ENCODE measurements at places on chromosomes 3 and 15. TPM values are rescaled to one million over a fixed set of nuclear protein-coding genes. Genes with fewer than 3 reads are reported as not detected.

DNA sequence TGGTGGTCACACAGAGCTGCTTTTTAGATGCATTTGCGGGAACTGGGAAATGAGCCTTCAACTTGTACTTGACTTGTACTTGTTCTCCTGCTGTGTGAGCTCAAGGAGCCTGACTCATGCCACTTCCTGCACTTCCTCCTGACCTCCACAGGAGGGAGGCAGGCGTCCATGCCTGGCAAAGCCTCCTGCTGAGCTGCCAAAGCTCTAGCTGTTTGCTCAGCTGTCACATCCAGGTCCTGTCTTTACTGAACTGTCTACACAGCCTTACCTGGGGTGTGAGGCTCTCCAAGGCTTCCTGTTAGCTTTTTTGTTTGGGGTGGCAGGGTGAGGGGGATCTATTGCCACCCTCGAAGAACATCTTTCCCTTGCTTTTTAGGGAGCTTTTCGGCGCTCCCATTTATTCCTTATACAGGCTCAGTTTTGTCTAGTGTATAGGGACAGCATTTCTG is 6.4 kb downstream of the THPO start:
- no peaks in the 10 kb centered on the region for H3K27me3 ChIP-seq
- H3K36me3 ChIP-seq: peaks cover 10% of the 10 kb centered on the region
- no peak overlapping the region for H3K27ac ChIP-seq
- no peak overlapping the region for H3K4me3 ChIP-seq

DNA sequence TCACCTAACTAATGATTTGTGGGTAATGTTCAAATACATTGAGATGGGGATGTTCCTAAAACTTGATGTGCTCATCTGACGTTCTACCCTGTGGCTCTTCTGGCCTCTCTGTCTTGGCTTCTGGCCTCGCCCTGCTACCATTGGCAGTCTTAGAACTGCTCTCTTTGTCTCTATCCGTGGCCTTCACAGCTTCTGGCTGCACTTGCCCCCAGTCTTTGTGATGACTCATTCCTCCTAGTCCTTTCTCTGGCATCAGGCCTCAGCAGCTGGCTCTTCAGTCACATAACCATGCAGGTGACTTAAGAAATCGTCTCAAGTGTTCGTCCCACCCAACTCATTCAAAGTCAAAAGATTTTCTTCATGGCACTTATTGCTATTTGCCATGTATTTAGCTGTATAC is 188.1 kb downstream of the BBX start:
- H3K4me1 ChIP-seq: no peaks in the 10 kb centered on the region
- H3K27me3 ChIP-seq: no peaks in the 10 kb centered on the region
- DNase-seq: no peak
- no peak overlapping the region for H3K27ac ChIP-seq
- H3K4me3 ChIP-seq: no peak overlapping the region

GRCh38 chr3:106642161-106642560 is 735.1 kb upstream of the CCDC54 start:
- no peak for DNase-seq
- H3K27ac ChIP-seq: no peak overlapping the region
- no peak overlapping the region for H3K4me3 ChIP-seq
- no peaks in the 10 kb centered on the region for H3K27me3 ChIP-seq
- no peaks in the 10 kb centered on the region for H3K4me1 ChIP-seq

DNA sequence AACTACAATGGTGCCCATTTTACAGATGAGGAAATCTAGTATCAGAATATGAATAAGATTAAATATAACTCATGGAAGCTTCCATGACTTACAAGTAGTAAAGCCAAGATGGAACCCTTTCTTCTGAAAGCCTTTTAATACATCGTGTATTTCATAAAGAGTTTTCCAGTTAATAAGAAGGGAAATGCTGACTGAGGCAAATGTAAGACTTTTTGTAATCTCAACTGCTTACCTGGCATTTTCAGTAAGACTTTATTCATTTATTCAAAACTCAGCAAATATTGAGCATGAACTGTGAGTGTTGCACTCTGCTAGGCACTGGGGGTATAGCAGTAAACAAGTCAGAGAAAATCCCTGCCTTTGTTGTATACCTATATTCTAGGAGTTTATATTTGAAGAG is 256.4 kb upstream of the THRB start:
- no peaks in the 10 kb centered on the region for H3K27me3 ChIP-seq
- no peak for DNase-seq
- no peak overlapping the region for H3K27ac ChIP-seq

DNA sequence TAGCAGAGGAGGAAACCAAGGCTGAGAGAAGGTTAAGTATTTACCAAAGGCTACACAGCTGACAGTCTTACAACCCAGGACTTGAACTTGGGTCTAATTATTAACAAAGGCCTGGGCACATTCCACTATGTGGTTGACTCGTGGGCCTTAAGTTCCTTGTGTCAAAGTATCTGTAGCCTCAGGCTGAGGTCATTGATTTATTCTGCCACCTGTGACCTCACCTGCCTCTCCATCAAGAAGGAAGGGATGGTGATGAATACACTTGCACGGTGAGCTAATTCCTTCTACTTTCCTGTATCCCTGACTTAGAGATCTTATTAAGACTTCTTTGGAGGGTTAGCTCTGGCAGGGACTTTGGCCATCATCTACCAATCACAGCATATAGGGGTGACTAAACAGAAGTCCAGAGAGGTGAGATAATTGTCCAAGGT is 19.9 kb upstream of the LRRC58 start:
- H3K27ac ChIP-seq: no peak overlapping the region
- H3K36me3 ChIP-seq: no peaks in the 10 kb centered on the region
- no peak overlapping the region for H3K4me3 ChIP-seq
- no peaks in the 10 kb centered on the region for H3K27me3 ChIP-seq
- DNase-seq: no peak

GRCh38 chr3:149581681-149582370 is 76.0 kb downstream of the WWTR1 start:
- H3K4me3 ChIP-seq: no peak overlapping the region
- peaks cover 41% of the 10 kb centered on the region for H3K4me1 ChIP-seq
- H3K27me3 ChIP-seq: no peaks in the 10 kb centered on the region
- DNase-seq: peak; percentile 71

IMPG2 gene
- total RNA-seq: 0.49 TPM

MRPL46 gene
- total RNA-seq: 34.5 TPM

- H3K36me3 ChIP-seq: no peaks in the 10 kb centered on the region
- peak overlapping the region; percentile 97 for H3K27ac ChIP-seq
- peak; percentile 79 for DNase-seq
- H3K27me3 ChIP-seq: no peaks in the 10 kb centered on the region
These were observed 6.2 kb upstream of the MEIS2 start for GRCh38 chr15:37106490-37107001.

GRCh38 chr15:38843736-38844590 is 279.3 kb upstream of the RASGRP1 start:
- no peaks in the 10 kb centered on the region for H3K27me3 ChIP-seq
- H3K27ac ChIP-seq: no peak overlapping the region
- H3K4me1 ChIP-seq: peaks cover 4% of the 10 kb centered on the region
- no peaks in the 10 kb centered on the region for H3K36me3 ChIP-seq

GRCh38 chr3:79973917-79974595 is 206.3 kb upstream of the ROBO1 start:
- no peak overlapping the region for H3K4me3 ChIP-seq
- no peak overlapping the region for H3K27ac ChIP-seq
- no peaks in the 10 kb centered on the region for H3K27me3 ChIP-seq

- H3K27ac ChIP-seq: no peak overlapping the region
- no peaks in the 10 kb centered on the region for H3K4me1 ChIP-seq
- no peak overlapping the region for H3K4me3 ChIP-seq
- no peak for DNase-seq
- no peaks in the 10 kb centered on the region for H3K36me3 ChIP-seq
These were observed 307.3 kb upstream of the RBMS3 start for GRCh38 chr3:28973609-28974008.

NR2E3 gene
- 0.09 TPM for total RNA-seq

DNA sequence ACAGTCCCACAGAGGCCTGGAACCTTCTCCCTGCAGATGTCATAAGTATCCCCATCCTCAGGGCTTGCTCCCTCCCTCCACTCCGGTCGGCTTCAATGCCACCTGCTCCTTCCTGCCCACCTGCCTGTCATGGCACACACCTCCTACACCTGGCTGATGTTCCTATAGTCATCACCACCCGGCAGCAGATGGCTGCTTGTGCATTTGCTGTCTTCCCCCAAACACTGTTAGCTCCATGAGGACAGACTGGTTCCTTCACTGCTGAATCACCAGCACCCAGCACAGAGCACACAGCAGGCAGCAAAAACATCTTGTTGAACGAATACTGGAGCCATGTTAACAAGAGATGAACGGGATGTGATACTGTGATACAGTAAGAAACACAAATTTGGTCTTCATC is 14.8 kb downstream of the TARS3 start:
- H3K4me1 ChIP-seq: no peaks in the 10 kb centered on the region
- no peaks in the 10 kb centered on the region for H3K27me3 ChIP-seq
- peaks cover 69% of the 10 kb centered on the region for H3K36me3 ChIP-seq
- no peak overlapping the region for H3K27ac ChIP-seq

DNA sequence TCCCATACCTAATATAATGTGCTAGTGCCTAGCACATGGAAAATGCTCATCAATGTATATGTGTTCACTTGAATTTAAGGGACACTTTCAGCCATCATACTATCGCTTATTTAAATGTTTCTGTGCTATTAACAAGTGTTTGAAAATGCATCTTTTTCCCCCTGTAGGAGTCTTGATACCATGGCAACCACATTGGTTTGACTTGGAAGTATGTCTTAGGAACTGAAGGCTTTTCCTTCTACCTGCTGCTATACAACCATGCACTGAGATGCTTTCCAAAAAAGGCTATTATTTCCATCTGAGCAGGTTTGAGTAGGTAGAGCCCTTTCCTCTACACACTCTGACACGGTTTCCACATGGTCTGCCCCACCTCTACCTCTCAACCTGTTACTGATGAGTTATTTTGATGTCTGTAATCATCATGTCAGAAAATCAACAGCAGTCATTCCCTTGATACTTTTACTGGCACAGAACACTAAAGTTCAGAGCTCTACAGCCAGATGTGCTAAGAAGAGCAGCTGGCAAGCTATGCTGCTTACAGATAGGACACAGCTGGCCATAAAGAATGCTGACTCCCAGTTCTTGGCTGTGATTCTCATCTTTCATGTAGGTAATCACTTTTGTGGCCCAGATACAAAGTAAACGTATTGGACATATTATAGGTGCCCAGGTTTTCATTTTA is 59.3 kb downstream of the RYR3 start:
- DNase-seq: no peak
- H3K27ac ChIP-seq: no peak overlapping the region
- H3K4me1 ChIP-seq: peaks cover 5% of the 10 kb centered on the region
- no peak overlapping the region for H3K4me3 ChIP-seq

LDHAL6B gene
- not detected for total RNA-seq

GRCh38 chr3:181886676-181887075 is 175.0 kb downstream of the SOX2 start:
- no peak for DNase-seq
- H3K27me3 ChIP-seq: no peaks in the 10 kb centered on the region
- H3K4me3 ChIP-seq: no peak overlapping the region
- H3K27ac ChIP-seq: no peak overlapping the region
- no peaks in the 10 kb centered on the region for H3K4me1 ChIP-seq
- no peaks in the 10 kb centered on the region for H3K36me3 ChIP-seq

DNA sequence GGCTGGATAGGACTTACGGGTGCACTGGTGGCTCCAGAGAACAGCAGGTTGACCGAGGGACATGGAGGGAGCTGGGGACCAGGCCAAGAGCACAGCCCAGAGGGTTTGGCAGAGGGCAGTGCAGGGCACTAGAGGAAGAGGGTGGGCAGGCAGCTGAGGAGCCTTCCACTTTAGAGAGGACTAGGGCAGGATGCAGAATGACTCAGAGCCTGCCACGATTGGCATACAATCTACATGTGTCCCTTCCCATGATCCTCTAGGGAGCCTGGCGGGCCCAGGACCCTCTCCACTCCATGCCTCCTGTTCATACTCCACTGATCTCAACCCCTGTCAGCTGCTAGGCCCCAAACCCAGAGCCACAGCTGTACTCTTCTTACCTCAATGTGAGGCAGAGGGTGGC is 14.4 kb upstream of the APEH start:
- no peak for DNase-seq
- H3K27me3 ChIP-seq: no peaks in the 10 kb centered on the region
- no peak overlapping the region for H3K4me3 ChIP-seq

DNA sequence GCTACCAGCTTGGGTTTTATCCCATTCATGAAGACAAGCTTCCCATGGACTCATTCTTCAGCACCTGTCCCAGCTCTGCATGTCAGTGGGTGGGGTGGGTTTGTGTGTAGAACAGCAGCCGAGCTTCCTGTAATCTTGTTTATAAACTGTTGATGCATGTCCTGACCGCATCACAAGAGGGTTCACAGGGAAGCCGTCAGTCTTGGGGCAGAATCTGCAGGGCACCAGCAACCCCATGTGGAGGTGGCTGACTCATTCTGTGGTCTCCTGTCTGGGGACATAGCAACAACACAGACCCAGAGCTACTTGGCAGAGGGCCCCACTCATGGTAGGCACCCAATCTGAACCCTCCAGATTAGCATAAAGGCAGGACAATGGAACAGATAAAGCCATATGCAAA is 35.6 kb downstream of the DAPK2 start:
- no peaks in the 10 kb centered on the region for H3K27me3 ChIP-seq
- peaks cover 7% of the 10 kb centered on the region for H3K4me1 ChIP-seq
- no peaks in the 10 kb centered on the region for H3K36me3 ChIP-seq
- H3K27ac ChIP-seq: no peak overlapping the region
- DNase-seq: peak; percentile 79

GRCh38 chr15:93823971-93824913 is 407.1 kb upstream of the MCTP2 start:
- no peaks in the 10 kb centered on the region for H3K27me3 ChIP-seq
- H3K36me3 ChIP-seq: no peaks in the 10 kb centered on the region
- no peak overlapping the region for H3K27ac ChIP-seq
- no peak overlapping the region for H3K4me3 ChIP-seq
- DNase-seq: no peak
- H3K4me1 ChIP-seq: no peaks in the 10 kb centered on the region

GRCh38 chr3:128112357-128112968 is 11.1 kb downstream of the RUVBL1 start:
- no peak overlapping the region for H3K27ac ChIP-seq
- peaks cover 5% of the 10 kb centered on the region for H3K36me3 ChIP-seq
- peaks cover 12% of the 10 kb centered on the region for H3K4me1 ChIP-seq

DNA sequence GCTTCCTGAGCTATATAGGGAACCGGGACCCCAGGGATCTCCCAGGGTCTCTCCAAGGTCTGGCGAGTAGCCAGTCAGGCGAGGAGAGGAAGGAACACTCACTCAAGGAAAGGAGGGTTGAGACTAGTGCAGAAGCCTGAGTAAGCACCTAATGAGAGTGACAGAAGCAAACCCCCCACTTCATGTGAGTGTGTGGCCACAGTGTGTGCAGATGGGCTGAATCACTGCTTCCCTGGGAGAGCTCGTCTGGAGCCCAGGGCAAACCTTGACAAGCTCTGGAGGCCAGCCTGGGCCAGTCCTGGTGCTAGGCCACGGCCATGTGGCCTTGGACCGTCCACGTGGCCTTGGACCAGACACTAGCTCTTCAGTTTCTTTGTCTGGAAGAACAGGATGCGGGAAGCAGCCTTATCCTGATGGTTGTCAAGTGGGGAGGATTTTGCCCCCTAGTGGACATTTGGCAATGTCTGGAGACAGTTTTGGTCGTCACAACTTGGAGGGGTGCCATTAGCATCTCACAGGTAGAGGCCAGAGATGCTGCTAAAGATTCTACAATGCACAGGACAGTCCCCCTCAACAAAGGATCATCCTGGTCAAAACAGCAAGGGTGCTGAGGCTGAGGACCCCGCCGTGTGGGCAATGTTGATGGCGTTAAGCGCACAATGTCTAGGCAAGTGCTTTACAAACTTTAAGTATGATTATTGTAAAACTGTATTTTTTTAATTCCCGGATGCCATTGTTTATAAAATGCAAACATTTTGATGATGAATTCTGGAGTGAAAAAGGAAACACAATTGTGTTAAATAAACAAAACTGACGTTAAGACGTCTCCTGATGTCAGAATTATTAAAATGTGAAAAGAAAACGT is 34.8 kb upstream of the CTSH start:
- no peaks in the 10 kb centered on the region for H3K36me3 ChIP-seq
- no peaks in the 10 kb centered on the region for H3K4me1 ChIP-seq
- H3K27ac ChIP-seq: no peak overlapping the region
- H3K27me3 ChIP-seq: no peaks in the 10 kb centered on the region
